ENCODE measurements at places on chromosomes 4 and X.

GRCh38 chrX:50638123-50638522 is 167.5 kb upstream of the DGKK start:
- H3K4me3 ChIP-seq = no peak overlapping the region
- DNase-seq = no peak
- no peak overlapping the region for H3K27ac ChIP-seq

- no peaks in the 10 kb centered on the region for H3K4me1 ChIP-seq
- no peak overlapping the region for H3K4me3 ChIP-seq
- no peak overlapping the region for H3K27ac ChIP-seq
- no peaks in the 10 kb centered on the region for H3K27me3 ChIP-seq
These were observed 1539.0 kb upstream of the IGFBP7 start for GRCh38 chr4:58649226-58649625.

DNA sequence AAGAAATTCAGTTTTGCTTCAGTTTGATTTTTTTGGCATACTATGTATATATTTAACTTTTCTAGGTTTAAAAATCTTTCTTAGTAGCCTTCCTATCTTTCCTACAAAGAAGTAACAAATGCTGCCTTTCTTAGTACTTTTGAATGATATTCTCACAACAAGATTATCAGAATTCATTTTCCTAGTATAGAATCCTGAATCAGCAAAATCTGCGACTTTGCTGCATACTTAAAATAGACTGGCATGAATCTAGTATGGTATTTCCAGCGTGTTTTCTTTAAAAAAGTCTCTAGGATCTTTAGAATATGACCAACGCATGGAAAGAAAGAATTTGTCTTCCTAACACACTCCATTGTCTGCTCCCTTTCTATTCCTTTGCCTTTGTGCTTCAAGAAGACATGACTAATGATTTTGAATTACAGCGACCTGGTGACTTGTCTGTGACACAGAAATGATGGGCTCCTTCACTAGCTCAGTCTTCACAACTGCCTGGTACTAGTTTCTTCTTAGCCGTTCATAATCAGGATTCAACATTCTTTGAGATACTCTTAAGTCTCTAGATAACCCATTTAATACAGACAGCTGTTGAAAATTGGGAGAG is 349.8 kb downstream of the PPARGC1A start:
- no peaks in the 10 kb centered on the region for H3K4me1 ChIP-seq
- H3K4me3 ChIP-seq = no peak overlapping the region
- no peak overlapping the region for H3K27ac ChIP-seq
- H3K36me3 ChIP-seq = peaks cover 2% of the 10 kb centered on the region

GRCh38 chr4:20422398-20422797 is 170.7 kb downstream of the SLIT2 start:
- H3K4me3 ChIP-seq = no peak overlapping the region
- no peaks in the 10 kb centered on the region for H3K36me3 ChIP-seq
- peaks cover 5% of the 10 kb centered on the region for H3K4me1 ChIP-seq
- no peak overlapping the region for H3K27ac ChIP-seq
- H3K27me3 ChIP-seq = peaks cover 12% of the 10 kb centered on the region

GRCh38 chrX:119735467-119735866 is 22.9 kb upstream of the SOWAHD start:
- H3K36me3 ChIP-seq = no peaks in the 10 kb centered on the region
- no peaks in the 10 kb centered on the region for H3K4me1 ChIP-seq
- H3K27me3 ChIP-seq = peaks cover 14% of the 10 kb centered on the region
- H3K4me3 ChIP-seq = no peak overlapping the region
- DNase-seq = no peak
- H3K27ac ChIP-seq = no peak overlapping the region

DNA sequence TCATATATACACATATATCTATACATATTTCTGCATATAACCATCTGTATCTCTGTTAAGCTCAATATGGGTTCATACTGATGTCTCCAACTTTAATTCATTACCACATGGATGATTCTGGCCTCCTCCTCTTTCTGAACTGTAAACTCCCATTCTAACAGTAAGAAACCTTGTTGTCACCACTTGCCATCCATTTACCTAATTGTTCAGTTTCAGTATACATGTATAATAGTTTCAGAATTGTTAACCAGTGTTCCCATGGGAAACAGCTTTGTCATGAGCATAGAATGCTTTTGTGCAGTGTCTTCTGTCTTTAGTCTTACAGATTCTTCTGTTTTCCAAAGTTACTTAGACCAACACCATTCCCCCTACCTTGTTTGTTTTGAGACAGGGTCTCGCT is 35.9 kb downstream of the SLC9A6 start:
- no peak for DNase-seq
- H3K36me3 ChIP-seq = peaks cover 3% of the 10 kb centered on the region
- peaks cover 4% of the 10 kb centered on the region for H3K27me3 ChIP-seq
- peaks cover 7% of the 10 kb centered on the region for H3K4me1 ChIP-seq

DNA sequence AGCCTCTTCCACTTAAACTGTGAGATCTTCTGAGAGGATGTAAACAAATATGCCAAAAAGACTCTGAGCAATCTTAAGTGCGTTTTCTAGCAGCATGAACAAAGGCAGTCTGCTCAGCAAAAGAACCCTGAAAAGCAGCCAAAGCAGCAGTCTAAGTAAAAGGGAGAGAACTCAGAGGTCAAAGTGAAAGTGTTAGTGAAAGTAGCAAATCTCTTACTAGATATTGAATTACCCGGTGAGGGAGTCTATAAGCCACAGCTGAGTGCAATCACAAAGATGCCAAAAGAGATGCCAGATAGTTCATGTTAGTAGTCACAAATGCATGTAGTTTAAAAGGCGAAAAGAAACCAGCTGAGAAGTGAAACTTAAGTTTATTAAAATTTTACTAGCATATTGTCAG is 7.9 kb upstream of the GNRHR start:
- no peaks in the 10 kb centered on the region for H3K27me3 ChIP-seq
- no peaks in the 10 kb centered on the region for H3K36me3 ChIP-seq
- H3K4me1 ChIP-seq = peaks cover 6% of the 10 kb centered on the region
- no peak for DNase-seq

DNA sequence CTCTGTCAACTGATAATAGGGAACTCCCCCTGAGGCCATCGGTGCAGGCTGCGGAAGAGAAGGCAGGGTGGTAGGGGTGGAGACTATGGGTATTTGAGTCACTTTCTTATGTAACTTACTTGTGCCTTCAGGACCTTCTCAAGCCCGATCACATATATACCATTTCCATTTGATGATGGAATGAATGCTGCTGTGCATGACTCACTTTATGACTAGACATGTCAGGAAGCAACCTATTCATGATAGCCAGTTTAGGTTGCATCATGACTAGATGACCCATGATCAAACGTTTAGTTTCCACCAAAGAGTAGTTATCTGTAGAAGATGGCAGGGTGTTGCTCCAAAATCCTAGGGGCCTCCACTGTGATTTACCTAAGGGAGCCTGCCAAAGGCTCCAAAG is 435.5 kb downstream of the DTHD1 start:
- no peaks in the 10 kb centered on the region for H3K36me3 ChIP-seq
- H3K4me1 ChIP-seq = no peaks in the 10 kb centered on the region
- H3K27ac ChIP-seq = no peak overlapping the region
- no peak overlapping the region for H3K4me3 ChIP-seq
- no peak for DNase-seq

- H3K27ac ChIP-seq = no peak overlapping the region
- no peak overlapping the region for H3K4me3 ChIP-seq
- H3K36me3 ChIP-seq = no peaks in the 10 kb centered on the region
- H3K27me3 ChIP-seq = no peaks in the 10 kb centered on the region
- no peaks in the 10 kb centered on the region for H3K4me1 ChIP-seq
- DNase-seq = no peak
These were observed 423.3 kb upstream of the TENM3 start for GRCh38 chr4:181819946-181820345.

DNA sequence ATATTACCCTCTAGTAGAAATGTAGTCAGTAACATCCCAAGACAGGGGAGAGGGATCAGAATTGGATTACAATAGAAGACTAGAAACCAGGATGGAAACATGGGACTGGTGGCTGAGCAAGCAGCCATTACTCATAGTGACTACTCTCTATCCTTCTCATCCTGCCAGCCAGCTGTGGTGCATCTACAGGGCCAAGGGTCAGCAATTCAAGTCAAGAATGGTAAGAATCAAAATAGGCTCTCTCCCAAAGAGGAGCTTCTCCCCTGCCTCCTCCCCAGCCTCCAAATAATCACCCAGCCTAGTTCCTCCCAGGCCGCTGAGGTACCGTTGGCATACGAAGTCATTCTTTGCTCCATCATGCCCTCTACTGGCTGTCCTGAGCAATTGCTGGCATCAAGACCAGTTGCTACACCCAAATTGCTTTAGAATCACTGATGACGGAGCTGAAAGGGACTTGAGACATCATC is 19.4 kb downstream of the AWAT2 start:
- H3K27me3 ChIP-seq = peaks cover 43% of the 10 kb centered on the region
- no peak overlapping the region for H3K4me3 ChIP-seq
- no peaks in the 10 kb centered on the region for H3K36me3 ChIP-seq
- H3K4me1 ChIP-seq = peaks cover 10% of the 10 kb centered on the region

- DNase-seq = no peak
- peaks cover 13% of the 10 kb centered on the region for H3K36me3 ChIP-seq
- no peaks in the 10 kb centered on the region for H3K27me3 ChIP-seq
- no peaks in the 10 kb centered on the region for H3K4me1 ChIP-seq
These were observed 33.4 kb downstream of the APOOL start for GRCh38 chrX:85037114-85037513.

- H3K4me1 ChIP-seq = no peaks in the 10 kb centered on the region
- peaks cover 36% of the 10 kb centered on the region for H3K27me3 ChIP-seq
- DNase-seq = no peak
- no peak overlapping the region for H3K27ac ChIP-seq
- H3K36me3 ChIP-seq = no peaks in the 10 kb centered on the region
These were observed 46.4 kb downstream of the AKAP4 start for GRCh38 chrX:50154429-50154828.

- no peaks in the 10 kb centered on the region for H3K4me1 ChIP-seq
- no peak overlapping the region for H3K27ac ChIP-seq
- H3K36me3 ChIP-seq = no peaks in the 10 kb centered on the region
- H3K27me3 ChIP-seq = no peaks in the 10 kb centered on the region
These were observed 174.6 kb downstream of the VEGFC start for GRCh38 chr4:176618138-176618537.

DNA sequence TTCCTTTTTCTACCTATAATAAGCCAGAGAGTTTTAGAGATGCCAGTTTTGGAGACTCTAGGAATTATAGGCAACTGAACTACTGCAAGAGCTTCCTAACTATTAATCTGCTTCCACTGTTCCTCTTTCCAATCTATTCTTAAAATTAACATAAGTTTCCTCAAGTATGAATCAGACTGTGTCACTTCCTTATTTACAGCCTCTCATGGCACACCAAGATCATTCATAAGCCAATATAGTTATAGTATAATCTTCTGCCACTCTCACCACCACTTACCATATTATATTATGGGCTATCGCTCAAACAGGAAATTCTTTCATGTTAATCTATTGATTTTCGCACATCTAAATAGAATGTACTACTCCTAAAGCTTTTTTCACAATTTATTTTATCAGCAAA is 383.5 kb downstream of the STPG2 start:
- H3K27ac ChIP-seq = no peak overlapping the region
- no peaks in the 10 kb centered on the region for H3K27me3 ChIP-seq
- no peaks in the 10 kb centered on the region for H3K36me3 ChIP-seq
- DNase-seq = no peak
- no peak overlapping the region for H3K4me3 ChIP-seq
- H3K4me1 ChIP-seq = no peaks in the 10 kb centered on the region

DNA sequence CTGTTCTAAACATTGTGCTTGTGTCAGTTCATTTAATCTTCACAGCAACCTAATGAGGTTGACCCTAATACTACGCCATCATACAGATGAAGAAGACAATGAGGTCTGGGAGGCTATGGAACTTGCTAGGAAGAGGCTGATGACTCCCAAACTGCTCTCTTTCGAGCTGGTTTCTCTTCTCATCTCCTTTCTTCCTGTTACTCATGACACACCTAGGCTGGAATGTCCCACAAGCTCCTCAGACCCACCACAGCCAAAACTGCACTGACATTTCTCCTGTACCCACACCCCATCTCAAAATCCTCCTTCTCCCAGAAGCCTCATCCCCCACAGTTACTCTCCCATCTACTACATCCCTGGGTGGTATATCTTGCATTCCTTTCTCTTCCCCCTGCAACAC is 27.4 kb upstream of the PJA1 start:
- H3K27ac ChIP-seq = no peak overlapping the region
- H3K4me3 ChIP-seq = no peak overlapping the region
- H3K4me1 ChIP-seq = no peaks in the 10 kb centered on the region
- DNase-seq = no peak
- H3K27me3 ChIP-seq = peaks cover 14% of the 10 kb centered on the region

DNA sequence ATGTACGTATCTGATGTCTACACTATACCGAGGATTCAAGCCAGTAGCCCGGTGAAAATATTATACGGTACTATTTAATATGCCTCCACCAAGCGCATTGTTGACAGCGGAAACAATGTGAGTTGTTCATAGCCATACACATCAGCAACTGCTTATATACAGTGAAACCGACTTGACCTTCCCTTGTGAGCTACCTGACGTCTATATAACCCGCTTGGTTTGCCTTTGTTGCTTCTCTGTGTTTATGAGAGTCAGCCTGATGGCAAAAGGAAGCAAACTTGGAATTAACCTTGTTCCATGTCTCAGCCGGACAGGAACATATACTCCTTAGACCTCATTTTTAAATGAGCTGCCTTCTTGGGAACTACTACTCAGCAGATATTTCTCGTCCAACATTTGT is 211.8 kb downstream of the DCTD start:
- H3K4me3 ChIP-seq = no peak overlapping the region
- peaks cover 5% of the 10 kb centered on the region for H3K27me3 ChIP-seq
- H3K4me1 ChIP-seq = no peaks in the 10 kb centered on the region
- no peak overlapping the region for H3K27ac ChIP-seq

GRCh38 chr4:156173486-156173885 is 219.8 kb upstream of the CTSO start:
- H3K27me3 ChIP-seq = no peaks in the 10 kb centered on the region
- H3K4me1 ChIP-seq = no peaks in the 10 kb centered on the region
- H3K27ac ChIP-seq = no peak overlapping the region
- no peak for DNase-seq

DNA sequence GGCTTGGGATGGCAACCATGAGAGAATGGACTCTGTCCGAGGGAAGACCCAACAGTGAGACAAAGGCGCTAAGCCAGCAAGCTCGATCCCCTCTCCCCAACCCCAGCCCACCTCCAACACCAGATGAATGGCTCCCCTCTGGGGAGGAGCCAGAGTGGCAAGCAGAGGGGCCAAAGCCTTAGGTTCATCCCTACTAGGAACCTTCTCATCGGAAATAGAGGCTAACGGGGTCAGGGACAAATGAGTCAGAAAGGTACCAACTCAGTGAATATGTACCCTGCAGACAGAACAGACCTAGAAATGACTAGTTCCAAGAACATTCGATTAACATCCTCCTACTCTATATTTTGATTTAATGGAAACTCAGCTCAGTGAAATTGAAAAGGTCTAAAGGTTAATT is 73.9 kb downstream of the NSG1 start:
- H3K36me3 ChIP-seq = peaks cover 7% of the 10 kb centered on the region
- no peak overlapping the region for H3K4me3 ChIP-seq
- H3K27ac ChIP-seq = no peak overlapping the region
- DNase-seq = peak; percentile 4
- H3K27me3 ChIP-seq = no peaks in the 10 kb centered on the region
- H3K4me1 ChIP-seq = peaks cover 19% of the 10 kb centered on the region
